Stimulated activated naive CD8-positive, alpha-beta T cell treated with anti-CD3 and anti-CD28 coated beads, Interleukin-15, Interleukin-2, amounts not matched to agents 100 U/mL and 50 U/mL, for 24 hours (primary cell): ENCODE measurements at places on chromosomes 12 and 14.

DNA sequence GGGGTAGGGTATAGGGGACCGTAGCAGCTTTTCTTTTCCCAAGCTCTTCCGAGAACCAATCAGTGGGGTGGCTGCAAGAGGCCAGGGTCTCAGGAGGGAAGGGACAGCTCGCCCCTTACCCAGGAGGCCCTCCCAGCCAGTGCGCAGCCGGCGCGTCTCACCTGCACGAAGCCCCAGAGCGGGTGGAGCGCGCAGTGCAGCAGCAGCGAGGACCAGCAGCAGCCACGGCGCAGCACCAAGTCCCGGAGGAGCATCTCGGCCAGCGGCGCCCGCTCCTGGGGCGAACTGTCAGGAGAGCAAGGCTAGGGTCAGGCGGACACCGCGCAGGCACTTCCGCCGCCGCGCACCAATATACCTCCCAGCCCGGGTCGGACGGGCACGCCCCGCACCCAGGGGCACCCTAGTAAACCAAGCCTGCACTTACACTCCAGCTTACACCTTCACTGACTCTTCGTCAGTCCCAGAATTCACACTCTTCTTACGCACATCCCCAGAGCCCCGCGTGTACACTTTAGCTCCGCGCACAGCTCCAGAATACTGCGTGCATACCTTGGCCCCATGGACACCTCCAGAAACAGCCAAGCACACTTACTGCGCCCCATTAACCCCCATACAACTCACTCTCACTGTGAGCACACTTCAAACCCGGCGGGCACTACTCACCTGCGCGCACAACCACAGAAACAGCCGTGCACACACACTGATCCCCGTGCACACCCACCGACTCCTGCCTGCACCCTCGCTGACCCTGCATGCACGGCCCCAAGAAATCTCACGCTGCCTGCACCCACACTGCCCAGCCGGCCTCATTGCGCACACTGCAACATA, 606 bp downstream of the PRIMA1 start:
- no peak for DNase-seq

DNA sequence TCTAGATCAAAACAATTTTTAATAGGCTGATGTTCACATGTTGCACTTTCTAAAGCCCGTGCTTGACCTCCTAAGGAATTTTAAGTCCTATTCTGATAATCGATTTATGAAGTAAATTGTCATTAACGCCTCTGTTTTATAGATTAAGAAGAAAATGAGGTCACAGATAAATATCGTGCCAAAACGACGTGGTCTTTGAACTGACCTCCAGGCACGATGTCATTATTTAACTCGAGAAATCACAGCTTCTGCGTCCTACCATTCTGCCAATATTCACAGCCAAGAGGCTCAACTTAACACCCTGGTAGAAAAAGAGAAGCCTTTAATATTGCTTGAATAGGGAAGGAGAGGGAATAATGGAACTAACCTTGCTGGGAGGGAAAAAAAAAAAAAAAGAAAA, 888 bp upstream of the EEA1 start:
- no peak for DNase-seq

- no peak for DNase-seq
Measured at GRCh38 chr12:23891115-23891514, 58.4 kb downstream of the SOX5 start.

- DNase-seq = no peak
Measured at GRCh38 chr12:50282721-50283228, 545 bp downstream of the LIMA1 start.

DNA sequence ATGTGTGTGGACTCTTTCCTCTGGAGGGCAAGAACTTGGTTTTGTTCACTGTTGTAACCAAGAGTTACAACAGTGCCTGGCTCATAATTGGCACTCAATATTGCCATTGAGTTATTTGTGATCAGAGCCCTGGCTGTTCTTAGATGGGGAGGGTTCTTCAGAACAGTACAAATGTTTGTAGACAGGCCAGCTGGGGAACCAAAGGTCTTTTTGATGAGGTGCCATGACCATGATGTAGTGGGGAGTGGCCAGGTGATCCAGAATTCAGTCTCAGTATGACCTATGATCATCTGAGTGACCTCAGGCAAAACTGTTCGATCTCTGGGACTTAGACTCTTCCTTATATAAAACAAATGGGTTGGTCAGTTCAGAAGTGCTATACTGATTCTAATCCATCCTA, 3.3 kb upstream of the PRKAB1 start:
- DNase-seq = no peak

DNA sequence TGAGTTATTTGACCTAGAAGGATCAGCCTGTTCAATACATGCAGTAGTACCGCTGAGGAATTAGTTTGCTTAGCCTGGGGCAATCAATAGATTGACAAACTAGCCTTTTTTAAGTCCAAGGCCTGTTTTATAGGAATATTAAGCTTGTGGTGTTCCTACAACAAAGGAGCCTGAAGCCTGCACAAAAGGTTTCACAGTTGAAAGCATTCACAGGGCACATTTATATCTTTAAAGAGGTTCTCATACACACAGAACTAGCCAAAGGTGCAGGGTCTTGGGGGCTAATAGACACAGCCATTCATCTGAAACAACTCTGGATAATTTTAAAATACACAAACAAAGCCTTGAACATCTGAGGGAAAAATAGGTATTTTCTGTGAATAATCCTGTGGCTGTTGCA, 160.3 kb downstream of the RPS29 start:
- DNase-seq = no peak

DNA sequence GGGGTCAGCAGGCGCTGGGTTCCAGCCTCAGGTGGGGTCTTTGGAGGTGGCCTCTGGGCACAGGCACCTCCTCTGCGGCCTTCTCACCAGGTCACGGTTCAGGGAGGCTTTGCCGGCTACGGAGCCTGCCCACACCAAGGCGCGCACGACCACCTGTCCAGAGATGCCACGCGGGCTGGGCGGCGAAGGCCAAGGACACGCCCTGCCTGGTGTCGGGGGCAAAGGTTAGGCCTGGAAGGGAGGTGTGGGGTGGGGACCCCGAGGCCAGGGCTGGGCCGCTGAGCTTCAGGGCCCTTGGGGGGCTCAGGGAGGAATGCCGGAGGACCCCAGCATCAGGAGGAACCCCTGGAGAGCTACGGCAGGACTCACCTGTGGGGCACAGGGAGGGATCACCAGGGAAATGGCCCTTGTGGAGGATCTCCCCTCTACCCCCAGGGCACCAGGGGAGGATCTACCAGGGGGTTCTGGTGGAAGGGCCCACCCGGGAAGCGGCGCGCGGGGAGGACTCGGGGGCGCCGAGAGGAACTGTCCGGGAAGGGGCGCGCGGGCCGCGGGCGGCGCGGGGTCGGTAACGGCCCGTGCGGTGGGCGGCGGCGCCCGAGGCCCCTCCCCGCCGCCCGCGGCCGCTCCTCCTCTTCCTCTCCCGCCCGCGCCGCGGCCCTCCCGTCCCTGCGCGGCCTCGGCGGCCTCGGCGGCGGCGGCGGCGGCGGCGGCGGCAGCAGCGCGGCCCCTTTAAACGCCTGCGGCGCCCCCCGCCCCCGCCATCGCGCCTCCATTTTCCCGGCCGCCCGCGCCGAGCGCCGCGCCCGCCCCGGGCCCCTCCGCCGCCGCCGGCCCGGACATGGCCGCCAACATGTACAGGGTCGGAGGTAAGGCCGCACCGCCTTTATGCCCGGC, at the start of gene MTA1:
Gene MTA1 (plus strand): TSS at position 633 of the 897 bp plus-strand sequence. CDS start 209 bp downstream, at position 842.
- peak; percentile 66 for DNase-seq

DNA sequence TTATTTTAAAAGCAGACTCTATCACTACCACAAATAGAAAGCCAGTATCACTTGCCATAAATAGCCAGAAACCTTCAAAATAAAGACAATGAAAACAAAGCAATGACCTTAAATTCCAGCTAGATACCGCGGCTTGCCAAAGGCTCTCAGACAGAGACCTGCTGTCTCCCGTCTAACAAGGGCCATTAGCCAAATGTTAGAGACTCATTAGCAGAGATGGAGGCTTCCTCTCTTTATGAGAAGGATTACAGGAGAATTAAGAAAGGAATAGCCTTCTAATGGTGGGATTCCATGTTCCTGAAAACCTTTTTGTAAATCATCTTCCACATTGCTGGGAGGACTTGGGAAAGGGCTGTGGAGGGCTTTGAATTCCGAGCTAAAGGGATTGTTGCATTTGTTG, 206.7 kb downstream of the AACS start:
- DNase-seq = no peak

DNA sequence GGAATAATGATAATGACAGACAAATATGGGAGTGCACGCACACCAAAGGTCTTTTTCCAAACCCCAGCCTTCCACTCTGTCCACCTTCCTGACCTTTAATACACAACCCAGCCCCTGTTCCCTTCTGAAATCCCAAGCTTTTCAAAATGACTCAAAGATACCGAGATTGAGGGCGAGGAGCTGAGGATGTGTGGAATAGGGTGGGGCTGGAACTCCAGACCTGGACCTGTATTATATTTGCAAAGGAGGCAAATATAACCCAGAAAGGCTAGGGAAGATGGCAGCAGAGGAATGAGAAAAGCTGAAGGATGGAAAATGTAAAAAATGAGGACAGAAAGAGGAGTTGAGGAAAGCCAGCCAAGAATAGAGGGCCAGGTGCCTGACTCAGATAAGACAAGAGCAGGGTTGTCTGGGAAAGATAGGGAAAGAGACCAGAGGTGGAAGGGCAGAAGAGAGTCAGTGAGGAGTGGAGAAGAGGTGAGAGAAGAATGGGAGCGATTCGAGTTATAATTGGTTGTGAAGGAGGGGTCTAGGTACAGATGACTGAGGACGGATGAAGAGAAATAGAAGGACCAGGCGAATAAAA, 1.0 kb upstream of the PTMS start:
- DNase-seq = no peak

GRCh38 chr12:49287876-49288275, 7.1 kb upstream of the PRPH start:
- DNase-seq = no peak

DNA sequence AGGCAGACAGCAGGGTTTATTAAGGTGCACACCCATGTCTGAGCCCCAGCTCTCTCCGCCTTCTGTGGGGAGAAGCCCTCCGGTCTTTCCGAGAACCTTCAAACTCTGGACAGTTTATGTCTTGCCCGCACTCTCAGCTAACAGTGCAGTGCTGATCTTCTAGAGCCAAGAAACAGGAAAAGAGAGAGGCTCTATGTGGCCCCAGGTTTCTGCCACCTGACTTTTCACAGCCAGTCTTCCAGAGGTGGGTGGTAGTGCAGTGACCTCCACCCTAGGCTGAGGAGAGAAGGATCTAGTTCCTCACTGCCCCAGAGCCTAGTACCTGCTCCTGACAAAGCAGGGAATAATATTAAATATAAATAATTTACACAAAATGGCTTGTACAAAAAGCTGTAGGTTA, 4.0 kb upstream of the SLC22A17 start:
- no peak for DNase-seq

GRCh38 chr12:48084841-48085460, 20.9 kb downstream of the SENP1 start:
- DNase-seq = no peak

- DNase-seq = no peak
Measured at GRCh38 chr12:128905003-128905544, 51.8 kb downstream of the GLT1D1 start.

GRCh38 chr14:31189346-31190218, 18.0 kb downstream of the HECTD1 start:
- no peak for DNase-seq

GRCh38 chr12:130335517-130336392, 1.9 kb upstream of the PIWIL1 start:
- DNase-seq = peak; percentile 19

GRCh38 chr14:21199611-21200560, 44.0 kb upstream of the OR5AU1 start:
- DNase-seq = no peak

DNA sequence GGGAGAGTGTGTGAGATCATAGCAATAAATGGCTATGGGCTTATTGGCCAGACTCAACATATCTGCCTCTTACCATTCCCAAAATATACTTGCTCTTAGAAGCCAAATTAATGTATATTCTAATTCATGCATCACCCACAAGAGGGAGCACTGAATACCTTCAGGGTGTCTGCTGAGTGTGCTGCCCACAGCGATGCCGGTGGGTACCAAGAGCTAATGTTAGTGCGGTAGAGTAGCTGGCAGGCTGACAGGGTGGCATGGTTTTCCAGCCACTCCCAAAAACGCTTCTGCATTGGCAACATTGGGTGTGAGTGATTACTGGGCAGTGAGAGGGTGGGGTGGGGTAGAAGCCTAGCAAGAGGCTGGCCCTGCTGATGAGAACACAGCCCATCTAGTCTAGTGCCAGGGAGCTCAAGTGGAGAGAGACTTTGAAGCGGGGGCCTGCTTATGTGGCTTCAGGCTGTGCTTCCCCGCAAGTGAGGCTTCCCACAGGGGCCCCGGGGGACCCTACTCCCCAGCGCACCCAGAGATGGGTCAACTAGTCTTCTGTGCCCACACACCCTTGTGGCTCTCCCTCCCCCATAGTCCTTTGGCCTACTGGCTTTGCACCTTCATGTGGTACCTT, 9.2 kb upstream of the PLEKHD1 start:
- no peak for DNase-seq

- DNase-seq = no peak
Measured at GRCh38 chr12:19641235-19642080, 202.2 kb downstream of the AEBP2 start.

- peak; percentile 84 for DNase-seq
Measured at GRCh38 chr14:75050852-75051555, at the start of gene MLH3. TSS of gene MLH3 (minus strand) at chr14:75051467. CDS start at chr14:75049655, 1,812 bp downstream.

DNA sequence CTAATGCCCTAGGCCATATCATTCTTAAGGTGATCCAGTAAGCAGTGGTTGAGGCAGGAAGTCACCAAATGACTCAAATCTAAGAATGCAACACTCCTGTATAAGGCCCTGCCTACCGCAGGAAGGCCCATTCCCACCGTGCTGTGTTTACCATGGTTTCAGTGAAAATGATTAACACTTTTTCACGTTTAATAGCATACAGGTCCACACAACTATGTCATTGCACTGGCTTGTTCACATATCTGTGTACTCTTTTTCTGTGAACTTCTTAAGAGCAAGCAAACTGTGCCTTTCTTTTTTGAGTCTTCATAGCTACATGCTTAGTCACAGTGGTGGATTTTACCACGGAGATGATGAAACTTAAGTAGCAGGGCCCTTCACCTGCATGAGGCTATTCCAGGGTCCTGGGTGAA, 214.9 kb downstream of the CNTN1 start:
- DNase-seq = no peak

- no peak for DNase-seq
Measured at GRCh38 chr14:97100306-97100705, 303.1 kb downstream of the VRK1 start.

- DNase-seq = no peak
Measured at GRCh38 chr12:84793558-84794367, 118.8 kb downstream of the SLC6A15 start.

DNA sequence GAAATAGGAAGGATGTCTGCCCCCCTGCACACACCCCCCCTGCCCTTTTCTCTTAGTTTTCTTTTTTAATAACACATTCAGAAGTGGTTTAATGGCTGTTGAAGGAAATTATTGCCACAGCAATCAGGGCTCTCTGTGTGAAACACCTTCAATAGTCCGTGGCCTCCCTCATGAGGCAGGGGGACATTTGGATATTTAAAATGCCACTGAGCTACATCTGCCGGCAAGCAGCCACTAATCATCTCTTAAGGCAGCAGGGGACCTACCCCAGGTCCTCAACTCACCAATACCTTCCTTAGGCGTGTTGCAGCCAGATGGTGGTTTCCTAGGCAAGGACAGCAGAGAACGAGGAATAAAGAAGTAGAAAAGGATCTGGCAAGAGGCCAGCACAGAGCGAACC, 283.2 kb downstream of the TTC8 start:
- DNase-seq = no peak

- DNase-seq = peak; percentile 28
Measured at GRCh38 chr12:89960011-89960507, 251.4 kb upstream of the ATP2B1 start.
